ENCODE measurements at places on chromosomes 5 and 9.

- DNase-seq, result no peak
These were observed 17.3 kb upstream of the EXOC3 start for GRCh38 chr5:425714-426113.

GRCh38 chr5:137753691-137754187 lies 424 bp downstream of the HNRNPA0 start:
- no peak for DNase-seq

- no peak for DNase-seq
These were observed 8.0 kb upstream of the DCP2 start for GRCh38 chr5:112968411-112969106.

GRCh38 chr9:36317766-36318165 lies 59.5 kb upstream of the GNE start:
- no peak for DNase-seq

- DNase-seq, result no peak
These were observed 36.1 kb downstream of the MRPL36 start for GRCh38 chr5:1763548-1763911.

DNA sequence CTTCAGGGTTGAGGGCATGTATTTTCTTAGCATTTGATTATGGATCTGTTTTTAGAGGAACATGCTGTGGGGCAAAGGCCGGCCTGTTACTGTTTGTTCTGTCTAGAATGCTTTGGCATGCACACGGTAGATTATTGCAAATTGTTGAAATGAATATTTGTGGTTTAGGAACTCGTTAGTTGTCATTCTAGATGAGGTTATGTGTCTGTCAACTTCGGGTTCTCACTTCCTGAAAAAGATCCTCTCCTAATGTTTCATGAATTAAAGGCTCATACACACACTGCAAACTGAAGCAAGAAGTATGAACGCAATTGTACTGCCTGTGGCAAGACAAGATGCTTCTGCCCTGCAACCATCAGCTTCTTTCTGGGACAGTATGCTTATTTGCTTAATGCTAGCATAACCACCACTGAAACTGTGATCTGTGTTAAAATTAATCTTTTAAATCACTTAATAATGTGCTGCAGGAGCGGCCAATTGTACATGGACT lies 99.6 kb downstream of the BASP1 start:
- no peak for DNase-seq

Measured in GM12891 (cell line).